Activated CD8-positive, alpha-beta memory T cell treated with anti-CD3 and anti-CD28 coated beads for 24 hours (primary cell): ENCODE measurements at places on chromosomes 4 and X.

GRCh38 chrX:40313269-40313668, 215.5 kb upstream of the BCOR start:
- no peak for DNase-seq

- DNase-seq: no peak
Observed at GRCh38 chr4:6451309-6451708, 21.1 kb downstream of the PPP2R2C start.

- no peak for DNase-seq
Observed at GRCh38 chr4:16677001-16677944, 221.2 kb downstream of the LDB2 start.

DNA sequence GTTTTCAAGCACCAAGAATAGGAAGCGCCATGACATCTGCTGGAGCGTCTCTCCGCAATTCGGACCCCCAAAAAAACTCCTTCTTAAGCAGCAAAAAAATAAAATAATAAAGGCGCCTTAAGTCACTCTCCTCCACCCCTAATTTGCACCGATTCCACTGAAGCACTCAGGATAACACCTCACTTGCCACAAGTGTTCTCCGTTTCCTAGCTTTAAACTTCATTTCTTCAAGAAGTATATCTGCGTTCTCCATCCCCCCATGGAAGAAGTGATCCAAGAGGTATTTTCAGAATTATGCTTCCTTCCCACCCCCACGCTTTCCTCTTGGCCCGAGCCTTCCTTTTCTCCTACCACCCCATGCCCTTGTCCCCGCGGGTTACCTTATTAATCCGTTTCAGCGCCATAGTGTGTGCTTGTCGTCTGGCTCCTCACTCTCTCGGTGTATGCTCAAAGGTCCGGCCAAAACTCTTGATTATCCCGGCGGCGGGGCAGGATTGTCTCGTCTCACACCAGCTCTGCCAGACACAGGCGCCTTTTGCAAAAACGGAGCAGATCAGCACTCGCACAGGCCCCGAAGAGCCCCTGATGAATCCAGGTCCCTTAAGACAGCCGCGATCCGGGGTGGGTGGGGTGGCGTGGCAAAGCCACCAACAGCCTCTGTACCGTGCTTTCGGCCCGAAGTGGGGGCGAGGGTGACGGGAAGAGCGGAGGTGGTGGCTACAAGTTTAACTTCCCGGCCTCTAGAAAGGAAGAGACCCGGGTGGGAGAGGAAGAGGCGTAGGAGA, 1.1 kb downstream of the UBE2D3 start:
- DNase-seq: peak; percentile 89

GRCh38 chrX:152926279-152926678, 28.4 kb downstream of the ZNF185 start:
- DNase-seq: peak; percentile 72
